ENCODE measurements at places on chromosomes 12 and 14. TPM values are rescaled to one million over a fixed set of nuclear protein-coding genes. Genes with fewer than 3 reads are reported as not detected.

DNA sequence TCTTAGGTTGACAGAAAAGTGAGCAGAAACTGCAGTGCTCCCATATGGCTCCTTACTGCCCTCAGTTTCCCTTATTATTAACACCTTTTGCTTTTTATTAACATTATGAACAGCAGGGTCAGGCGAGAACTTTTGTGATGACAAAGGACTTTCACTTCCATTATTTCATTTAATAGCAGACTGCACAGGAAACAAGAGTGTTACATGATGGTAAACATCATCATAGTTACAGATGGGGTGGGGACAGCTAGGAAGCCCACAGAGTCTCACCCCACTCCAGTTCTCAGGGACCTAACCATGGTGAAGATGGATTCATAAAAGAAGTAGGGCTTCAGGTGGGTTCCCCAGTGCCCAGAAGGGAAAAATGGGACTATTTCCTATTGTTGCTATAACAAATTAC, 110.1 kb upstream of the PELI2 start:
- no peak for DNase-seq

DNA sequence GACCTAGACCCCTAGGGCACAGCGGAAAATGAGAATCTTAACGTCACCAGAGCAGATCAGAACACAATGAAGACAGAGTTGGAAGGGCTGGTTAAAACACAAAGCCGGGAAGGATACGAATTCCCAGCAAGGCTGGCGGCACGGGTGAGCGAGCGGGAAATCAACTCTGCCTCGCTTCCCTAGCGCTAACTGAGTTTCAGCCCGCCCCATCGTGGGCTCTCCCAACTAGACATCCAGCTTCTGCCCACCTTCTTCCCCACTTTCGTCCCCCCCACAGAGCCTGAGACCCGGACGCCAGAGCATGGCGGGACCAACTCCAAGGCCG, 377 bp downstream of the CCNT1 start:
- no peak for DNase-seq

GRCh38 chr12:79415746-79416435, 274.9 kb downstream of the PAWR start:
- no peak for DNase-seq

- DNase-seq: no peak
Measured at GRCh38 chr12:51636986-51637385, 46.0 kb downstream of the SCN8A start.

Gene TBK1
- total RNA-seq: 30.0 TPM

Gene SRGAP1
- 10.6 TPM for total RNA-seq

Gene ANKS1B
- total RNA-seq: 65.8 TPM

Gene SLC38A4
- not detected for total RNA-seq

All from endodermal cell (in vitro differentiated cells).